ENCODE measurements at places on chromosomes 6 and 20.

- DNase-seq: no peak
Measured at GRCh38 chr6:88177961-88178464, 11.9 kb upstream of the CNR1 start.

- no peak for DNase-seq
Measured at GRCh38 chr6:134599079-134599478, 281.2 kb upstream of the SGK1 start.

DNA sequence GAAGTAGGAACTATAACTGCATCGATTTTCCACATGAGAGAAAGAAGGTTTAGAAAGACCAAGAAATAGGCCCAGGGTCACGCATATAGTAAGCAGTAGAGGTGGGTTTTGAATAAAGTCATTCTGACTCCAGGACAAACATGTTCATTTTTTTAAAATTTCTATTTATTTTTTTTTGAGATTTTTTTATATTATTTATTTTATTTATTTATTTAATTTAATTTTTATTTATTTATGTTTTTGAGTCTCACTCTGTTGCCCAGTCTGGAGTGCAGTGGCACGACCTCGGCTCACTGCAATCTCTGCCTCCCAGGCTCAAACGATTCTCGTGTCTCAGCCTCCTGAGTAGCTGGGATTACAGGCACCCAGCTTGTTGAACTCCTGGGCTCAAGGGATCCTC lies 13.2 kb upstream of the SEC63 start:
- no peak for DNase-seq

- peak; percentile 82 for DNase-seq
Measured at GRCh38 chr6:136226027-136226673, 24.0 kb downstream of the MTFR2 start.

DNA sequence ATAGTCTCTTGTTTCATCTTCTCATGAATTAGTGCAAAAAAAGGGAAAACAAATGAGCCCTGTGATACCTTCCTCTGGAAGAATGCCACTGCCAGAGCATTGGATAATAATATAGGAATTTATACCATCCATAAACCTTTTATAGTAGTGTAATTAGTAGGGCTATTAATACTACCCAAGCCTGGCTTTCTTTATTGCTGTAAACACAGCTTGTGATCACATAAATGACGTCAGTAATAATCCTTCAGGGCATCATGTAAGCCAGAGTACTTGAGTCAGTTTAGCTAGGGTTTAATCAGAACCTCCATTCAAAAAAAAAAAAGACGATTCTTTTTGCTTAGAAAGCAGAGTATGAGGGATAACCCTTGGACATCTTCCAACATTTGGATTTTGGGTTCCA lies 264.8 kb downstream of the SLC35F1 start:
- DNase-seq: no peak

GRCh38 chr6:149948011-149948410 lies 6.2 kb downstream of the ULBP2 start:
- no peak for DNase-seq

- DNase-seq: peak; percentile 27
Measured at GRCh38 chr6:46010771-46011170, 4.9 kb downstream of the CLIC5 start.

GRCh38 chr6:87099472-87099871 lies 4.6 kb upstream of the CGA start:
- DNase-seq: no peak

GRCh38 chr6:1860756-1861348 lies 251.1 kb downstream of the FOXC1 start:
- no peak for DNase-seq

DNA sequence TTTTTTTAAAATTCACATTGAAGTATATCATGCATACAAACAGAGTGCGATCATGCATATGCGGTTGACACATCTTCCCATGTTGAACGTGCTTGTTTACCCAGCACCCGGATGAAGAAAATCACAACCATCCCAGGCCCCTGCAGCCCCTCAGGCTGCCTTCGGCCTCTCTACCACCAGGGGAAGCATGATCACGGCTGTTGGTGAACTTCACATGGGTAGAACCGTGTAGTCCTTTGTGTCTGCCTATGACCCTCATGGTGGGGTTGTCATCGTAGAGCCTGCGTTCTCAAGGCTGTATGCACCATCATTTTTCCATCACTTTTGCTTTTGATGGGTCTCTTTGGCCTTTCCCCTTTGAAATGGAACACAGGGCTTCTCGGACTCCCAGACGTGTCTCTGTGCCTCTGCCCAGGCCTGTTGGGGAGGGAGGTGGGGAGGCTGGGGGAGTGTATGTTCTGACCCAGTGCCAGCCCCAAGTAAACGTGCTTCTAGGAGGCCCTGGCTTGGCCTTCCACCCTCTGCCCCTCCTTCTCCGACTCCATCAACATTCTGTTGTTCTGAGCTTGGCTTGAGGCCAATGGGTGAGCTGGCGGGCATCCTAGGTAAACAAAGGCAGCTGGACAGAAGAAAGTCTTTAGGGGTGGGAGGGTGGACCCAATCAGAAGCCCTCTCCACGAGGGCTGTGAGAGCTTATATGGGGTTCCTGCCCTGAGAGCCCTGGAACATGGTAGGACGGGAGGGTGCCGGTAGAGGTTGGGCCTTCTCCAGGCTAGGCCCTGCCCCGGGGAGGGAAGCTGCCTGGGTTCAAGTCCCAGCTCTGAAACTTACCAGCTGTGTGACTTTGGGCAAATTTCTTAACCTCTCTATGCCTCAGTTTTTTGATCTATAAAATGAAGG lies 39.7 kb downstream of the TGM2 start:
- DNase-seq: no peak

DNA sequence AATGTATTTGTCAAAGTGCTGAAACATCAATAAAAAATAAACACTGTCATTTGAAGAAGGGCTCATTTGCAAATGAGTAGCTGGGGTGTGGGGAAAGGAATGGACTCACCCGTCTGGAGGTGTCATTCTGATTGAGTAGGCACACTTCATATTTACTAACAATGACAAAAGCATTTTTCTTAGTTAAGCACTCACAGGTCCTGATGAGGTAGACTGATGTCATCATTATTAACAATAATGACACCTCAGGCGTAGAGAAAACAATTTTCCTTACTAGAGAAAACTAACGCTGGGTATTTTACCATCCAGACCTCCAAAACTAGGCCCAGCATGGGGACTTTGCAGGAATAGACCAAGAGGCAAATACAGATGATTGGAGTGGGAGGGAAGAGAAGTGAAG lies 76.0 kb downstream of the UNC5CL start:
- no peak for DNase-seq

Measured in hematopoietic multipotent progenitor cell treated with erythropoietin and hydrocortisone succinate and interleukin-3 and kit ligand, for 6 days (in vitro differentiated cells).